ENCODE measurements at places on chromosomes 6 and 20. TPM values are rescaled to one million over a fixed set of nuclear protein-coding genes. Genes with fewer than 3 reads are reported as not detected.

The COL19A1 gene
- total RNA-seq = 0.06 TPM

The UBE3D gene
- 4.4 TPM for total RNA-seq

The TINAG gene
- not detected for total RNA-seq

The PRDM13 gene
- not detected for total RNA-seq

The MYLK2 gene
- 0.31 TPM for total RNA-seq

The CD109 gene
- 1.8 TPM for total RNA-seq

The FOXA2 gene
- total RNA-seq = not detected

The PLCB4 gene
- not detected for total RNA-seq

The BTN1A1 gene
- total RNA-seq = 0.11 TPM

The BMP6 gene
- not detected for total RNA-seq

The CRISP2 gene
- not detected for total RNA-seq

The APOM gene
- 4.6 TPM for total RNA-seq

The LAMP5 gene
- not detected for total RNA-seq

The EYS gene
- not detected for total RNA-seq

The CYP39A1 gene
- not detected for total RNA-seq

The KCNQ5 gene
- total RNA-seq = 5.1 TPM

The PPP1R14C gene
- not detected for total RNA-seq

The DEFB115 gene
- not detected for total RNA-seq

The KHDC1L gene
- not detected for total RNA-seq

The HSPA12B gene
- not detected for total RNA-seq

The DEFB119 gene
- not detected for total RNA-seq

The CLPSL2 gene
- not detected for total RNA-seq

The LTB gene
- total RNA-seq = 426 TPM

The KCNG1 gene
- not detected for total RNA-seq

The TSPYL1 gene
- total RNA-seq = 59.9 TPM

The SLC16A10 gene
- 7.1 TPM for total RNA-seq

The KCNK17 gene
- not detected for total RNA-seq

The ARMH2 gene
- total RNA-seq = 2.2 TPM
